ENCODE measurements at places on chromosomes 7 and 10. TPM values are rescaled to one million over a fixed set of nuclear protein-coding genes. Genes with fewer than 3 reads are reported as not detected.

- H3K4me1 ChIP-seq = no peaks in the 10 kb centered on the region
- no peak overlapping the region for H3K4me3 ChIP-seq
- DNase-seq = no peak
- H3K27ac ChIP-seq = no peak overlapping the region
These were observed 263.2 kb upstream of the C7orf33 start for GRCh38 chr7:148327379-148327778.

GRCh38 chr7:147483634-147484292, 1106.8 kb upstream of the C7orf33 start:
- H3K4me3 ChIP-seq = no peak overlapping the region
- DNase-seq = no peak
- H3K27ac ChIP-seq = no peak overlapping the region
- H3K36me3 ChIP-seq = no peaks in the 10 kb centered on the region
- H3K27me3 ChIP-seq = no peaks in the 10 kb centered on the region

DNA sequence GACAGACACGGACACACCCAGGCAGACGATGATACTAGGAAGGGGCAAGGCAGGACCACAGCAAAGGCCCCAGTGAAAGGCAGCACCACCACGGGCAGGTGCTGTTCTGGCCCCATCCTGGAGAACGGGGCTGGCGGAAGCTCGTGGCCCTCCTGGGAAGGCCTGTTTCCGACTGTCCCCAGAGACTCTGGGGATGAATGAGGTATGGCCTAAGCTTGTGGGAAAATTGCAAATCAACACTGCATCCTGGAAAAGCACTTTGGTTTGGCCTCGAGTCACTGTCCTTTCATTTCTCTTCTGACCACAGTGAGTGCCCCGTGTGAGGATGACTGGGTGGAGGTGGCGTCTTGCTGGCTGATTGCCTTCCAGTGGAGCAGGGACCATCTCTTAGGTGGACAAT, 81.6 kb upstream of the ANLN start:
- H3K36me3 ChIP-seq = no peaks in the 10 kb centered on the region
- H3K27me3 ChIP-seq = no peaks in the 10 kb centered on the region
- no peak overlapping the region for H3K4me3 ChIP-seq
- peaks cover 18% of the 10 kb centered on the region for H3K4me1 ChIP-seq
- no peak for DNase-seq

GRCh38 chr7:6536262-6537260, 14.7 kb downstream of the GRID2IP start:
- peaks cover 52% of the 10 kb centered on the region for H3K27me3 ChIP-seq
- H3K4me3 ChIP-seq = peak overlapping the region; percentile 28
- no peak overlapping the region for H3K27ac ChIP-seq

DNA sequence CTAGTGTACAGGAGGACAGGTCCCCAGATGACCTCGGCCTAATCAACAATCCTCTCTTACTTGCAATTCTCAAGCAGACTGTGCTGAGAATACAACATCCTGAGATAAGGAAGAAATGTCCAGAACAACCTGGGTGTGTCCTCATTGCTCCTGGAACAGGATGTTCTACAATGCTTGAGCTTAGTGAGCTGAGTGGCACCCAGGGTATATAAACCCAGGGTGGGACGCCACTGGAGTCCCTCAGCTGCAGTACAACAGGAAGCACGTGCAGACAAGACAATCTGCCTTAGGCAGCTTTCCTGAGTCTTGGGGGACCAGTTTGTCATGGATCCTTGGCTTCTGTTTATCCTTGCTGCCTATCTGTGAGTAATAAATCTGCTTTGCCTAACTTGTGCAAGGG, 27.7 kb upstream of the SLC25A13 start:
- H3K27ac ChIP-seq = no peak overlapping the region
- no peaks in the 10 kb centered on the region for H3K27me3 ChIP-seq
- no peak for DNase-seq

GRCh38 chr10:73867871-73868631, 6.3 kb downstream of the CAMK2G start:
- H3K4me1 ChIP-seq = peaks cover 82% of the 10 kb centered on the region
- H3K4me3 ChIP-seq = peak overlapping the region; percentile 2
- no peaks in the 10 kb centered on the region for H3K27me3 ChIP-seq
- DNase-seq = no peak
- no peaks in the 10 kb centered on the region for H3K36me3 ChIP-seq

DNA sequence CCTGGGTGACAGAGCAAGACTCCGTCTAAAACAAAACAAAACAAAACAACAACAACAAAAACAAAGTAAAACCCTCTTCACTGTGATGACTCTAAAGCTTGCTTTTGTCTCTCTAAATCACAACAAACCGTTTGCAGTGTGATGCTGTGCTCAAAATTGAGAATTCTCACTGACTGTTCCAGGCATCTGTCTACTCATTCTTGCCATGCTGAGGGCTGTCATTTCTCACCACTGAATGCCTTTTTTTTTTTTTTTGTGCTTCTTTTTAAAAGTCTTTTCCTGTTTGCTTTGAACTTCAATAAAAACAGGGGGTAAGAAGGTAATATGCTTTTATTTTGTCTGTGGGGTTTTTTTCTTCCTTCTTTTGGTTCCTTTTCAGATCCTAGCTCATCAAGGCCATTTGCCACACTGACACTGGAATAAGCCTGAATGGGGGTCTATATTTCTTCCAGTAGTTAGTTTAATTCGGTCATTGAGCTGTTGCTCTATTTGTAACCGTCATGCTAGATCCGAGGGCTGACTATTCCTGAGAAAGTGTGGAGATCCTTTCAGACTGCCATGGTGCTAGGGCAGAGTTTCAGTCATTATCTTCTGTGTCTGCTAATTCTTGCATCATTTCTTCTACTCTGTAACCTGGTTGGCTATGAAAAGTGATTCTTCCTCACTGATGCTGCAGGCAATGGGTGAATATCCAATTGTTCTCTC, 10.6 kb downstream of the FAS start:
- H3K36me3 ChIP-seq = peaks cover 11% of the 10 kb centered on the region
- no peaks in the 10 kb centered on the region for H3K27me3 ChIP-seq
- peak overlapping the region; percentile 22 for H3K4me3 ChIP-seq
- no peak for DNase-seq

- H3K4me1 ChIP-seq = peaks cover 27% of the 10 kb centered on the region
- H3K36me3 ChIP-seq = no peaks in the 10 kb centered on the region
- H3K27ac ChIP-seq = peak overlapping the region; percentile 16
- DNase-seq = no peak
- H3K4me3 ChIP-seq = no peak overlapping the region
These were observed 87.3 kb upstream of the TOMM7 start for GRCh38 chr7:22909917-22910316.

DNA sequence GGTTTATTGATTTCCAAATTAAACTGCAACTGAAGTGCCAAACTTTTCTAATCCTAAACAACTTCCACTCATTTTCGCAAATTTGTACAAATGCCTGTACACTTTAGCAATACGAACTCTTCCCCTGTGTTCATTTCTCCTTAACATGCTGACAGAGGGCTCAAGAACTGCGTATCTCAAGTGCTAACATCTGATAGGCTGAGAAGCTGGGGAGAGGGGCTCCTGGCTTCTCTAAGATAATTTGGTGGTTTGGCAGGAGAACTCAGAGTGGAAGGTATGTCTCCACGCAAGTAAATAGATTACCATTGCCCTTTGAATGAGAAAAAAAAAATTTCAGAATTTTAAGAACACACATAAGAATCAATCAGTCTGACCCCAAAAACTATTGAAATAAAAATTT, 53.3 kb upstream of the ANLN start:
- H3K27me3 ChIP-seq = no peaks in the 10 kb centered on the region
- H3K36me3 ChIP-seq = peaks cover 10% of the 10 kb centered on the region
- H3K4me3 ChIP-seq = no peak overlapping the region
- H3K4me1 ChIP-seq = no peaks in the 10 kb centered on the region

GRCh38 chr7:138948403-138948802, 32.8 kb downstream of the KIAA1549 start:
- no peaks in the 10 kb centered on the region for H3K36me3 ChIP-seq
- H3K4me3 ChIP-seq = no peak overlapping the region
- H3K27ac ChIP-seq = no peak overlapping the region
- DNase-seq = no peak

- H3K4me1 ChIP-seq = peaks cover 45% of the 10 kb centered on the region
- H3K4me3 ChIP-seq = peak overlapping the region; percentile 87
- DNase-seq = no peak
- no peaks in the 10 kb centered on the region for H3K27me3 ChIP-seq
- peak overlapping the region; percentile 92 for H3K27ac ChIP-seq
- no peaks in the 10 kb centered on the region for H3K36me3 ChIP-seq
These were observed 1.3 kb downstream of the LDB1 start for GRCh38 chr10:102118867-102119266.

Gene CRYGN
- total RNA-seq = 0.15 TPM

Gene HYAL4
- total RNA-seq = 2.7 TPM

Gene SFXN2
- total RNA-seq = 2.3 TPM

Gene TSPAN14
- 33.3 TPM for total RNA-seq

Data from psoas muscle (tissue), 8 donors.